ENCODE measurements at places on chromosomes 4 and X. TPM values are rescaled to one million over a fixed set of nuclear protein-coding genes. Genes with fewer than 3 reads are reported as not detected.

Gene TMEM144
- total RNA-seq = not detected

Gene RTL9
- not detected for total RNA-seq

Gene CNGA1
- total RNA-seq = 0.54 TPM

Gene RNF128
- 0.16 TPM for total RNA-seq

Gene CXCL8
- 0.39 TPM for total RNA-seq

GRCh38 chrX:136480383-136480782 is 7.4 kb upstream of the BRS3 start:
- H3K36me3 ChIP-seq = no peaks in the 10 kb centered on the region
- DNase-seq = no peak
- no peak overlapping the region for H3K4me3 ChIP-seq
- no peaks in the 10 kb centered on the region for H3K27me3 ChIP-seq

DNA sequence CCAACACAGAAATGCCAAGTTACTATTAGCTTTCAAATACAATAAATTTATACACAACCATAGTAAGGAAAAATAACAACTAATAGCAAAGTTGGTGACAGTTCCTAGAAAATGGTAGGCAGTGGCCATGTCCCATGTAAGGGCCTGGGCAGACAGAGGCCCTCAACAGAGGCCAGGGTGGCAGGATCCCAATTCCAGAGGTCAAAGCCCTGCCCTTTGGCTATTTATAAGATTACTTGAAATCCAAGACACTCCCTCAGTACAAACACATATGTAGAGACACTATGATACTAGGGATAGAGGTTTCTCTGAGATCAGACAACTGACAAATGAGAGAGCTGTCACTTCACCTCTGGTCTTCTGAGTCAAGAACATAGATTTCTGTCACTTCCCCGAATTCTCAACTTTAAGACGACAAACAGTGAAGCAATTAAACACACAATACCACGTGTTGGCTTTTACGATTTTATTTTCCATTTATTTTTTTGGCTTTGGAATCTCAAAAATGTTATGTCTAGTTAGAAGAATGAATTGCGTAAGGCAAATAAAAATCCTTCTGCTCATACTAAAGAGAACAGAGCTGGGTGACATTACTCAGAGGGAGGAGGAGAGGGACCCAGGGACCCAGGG is 16.3 kb upstream of the MAOB start:
- no peak overlapping the region for H3K27ac ChIP-seq
- H3K4me3 ChIP-seq = no peak overlapping the region
- peaks cover 2% of the 10 kb centered on the region for H3K27me3 ChIP-seq
- H3K36me3 ChIP-seq = no peaks in the 10 kb centered on the region

DNA sequence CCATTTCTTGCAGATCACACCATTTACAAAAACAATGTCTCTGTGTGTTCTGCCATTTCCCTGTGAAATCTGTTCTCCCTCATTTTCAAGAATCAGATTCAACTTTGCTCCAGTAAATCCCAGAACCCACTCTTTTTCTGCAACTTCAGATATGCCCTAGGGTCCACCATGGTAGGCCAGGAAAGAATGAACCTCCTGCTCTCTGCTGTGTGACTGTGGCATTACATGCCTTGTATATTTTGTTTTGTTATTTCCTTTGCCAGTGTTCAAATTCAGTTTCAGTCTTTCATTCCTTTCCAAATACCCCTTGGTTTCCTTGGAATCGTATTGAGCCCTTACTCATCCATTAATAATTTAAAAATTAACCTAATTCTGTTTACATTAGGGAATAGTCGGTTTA is 290.2 kb upstream of the VCX start:
- no peak for DNase-seq
- no peaks in the 10 kb centered on the region for H3K27me3 ChIP-seq
- no peaks in the 10 kb centered on the region for H3K4me1 ChIP-seq

DNA sequence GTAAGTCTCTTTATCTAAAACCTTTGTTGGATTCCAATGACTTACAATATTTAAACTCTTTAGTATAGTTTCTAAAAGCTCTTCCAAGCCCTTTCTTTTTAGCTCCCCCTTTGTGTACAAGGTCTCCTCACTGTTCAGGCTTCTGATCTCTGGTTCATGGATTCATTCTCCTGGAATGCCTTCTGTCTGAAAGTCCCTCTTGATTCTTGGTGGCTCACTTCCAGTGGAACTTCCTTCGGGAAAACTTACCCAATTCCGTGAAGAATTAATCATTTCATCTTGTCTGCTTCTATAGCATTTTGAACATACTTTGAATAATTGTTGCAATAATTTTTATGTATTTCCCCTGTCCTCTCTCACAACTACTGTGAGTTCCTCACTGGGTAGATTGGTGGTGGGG is 3.6 kb downstream of the ARHGAP24 start:
- H3K4me3 ChIP-seq = no peak overlapping the region
- no peaks in the 10 kb centered on the region for H3K4me1 ChIP-seq
- H3K27ac ChIP-seq = no peak overlapping the region
- DNase-seq = no peak
- no peaks in the 10 kb centered on the region for H3K27me3 ChIP-seq
- H3K36me3 ChIP-seq = no peaks in the 10 kb centered on the region

DNA sequence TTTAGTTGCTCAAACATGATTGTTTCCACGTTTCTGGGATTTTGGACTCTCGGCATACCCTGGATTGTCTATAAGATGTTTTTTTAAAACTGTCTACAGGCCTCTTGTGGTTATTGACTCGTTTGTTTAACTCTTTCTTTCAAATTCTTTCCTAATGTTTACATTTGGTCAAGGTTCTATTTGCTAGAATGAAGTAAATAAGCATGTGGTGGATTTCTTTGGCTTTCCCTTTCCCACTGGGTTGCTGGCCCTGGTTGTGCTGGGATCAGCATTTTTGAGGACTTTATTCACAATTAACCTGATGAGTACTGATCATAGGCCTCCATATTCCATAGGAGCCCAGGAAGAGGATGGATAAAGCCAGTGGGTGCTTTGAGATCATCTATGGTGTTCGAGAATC is 11.1 kb upstream of the GPR101 start:
- no peaks in the 10 kb centered on the region for H3K4me1 ChIP-seq
- H3K4me3 ChIP-seq = no peak overlapping the region
- H3K27me3 ChIP-seq = no peaks in the 10 kb centered on the region
- H3K27ac ChIP-seq = no peak overlapping the region
- no peaks in the 10 kb centered on the region for H3K36me3 ChIP-seq

- H3K36me3 ChIP-seq = no peaks in the 10 kb centered on the region
- no peak overlapping the region for H3K4me3 ChIP-seq
- peak; percentile 19 for DNase-seq
- H3K27me3 ChIP-seq = peaks cover 12% of the 10 kb centered on the region
- H3K4me1 ChIP-seq = peaks cover 14% of the 10 kb centered on the region
These were observed 87.7 kb downstream of the SHROOM2 start for GRCh38 chrX:9873952-9874351.

DNA sequence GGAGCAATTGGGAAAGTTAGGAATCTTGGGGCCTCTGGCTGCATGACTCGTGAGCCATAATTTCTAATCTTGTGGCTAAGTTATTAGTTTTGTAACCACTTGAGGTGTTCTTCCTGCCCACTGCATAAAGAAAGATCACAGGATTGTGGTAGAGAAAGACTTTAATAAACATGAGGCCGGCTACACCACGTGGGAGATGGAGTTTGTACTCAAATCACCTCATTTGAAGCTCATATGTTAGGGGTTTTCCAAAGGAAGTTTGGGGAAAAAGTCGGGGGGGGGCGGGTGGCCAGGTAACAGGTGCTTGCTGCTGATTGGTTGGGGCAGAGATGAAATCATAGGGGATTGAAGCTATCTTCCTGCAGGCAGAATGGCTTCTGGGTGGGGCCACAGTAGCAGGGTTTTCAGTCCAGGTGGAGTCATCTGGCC is 287.8 kb downstream of the ZNF674 start:
- no peak for DNase-seq
- H3K36me3 ChIP-seq = no peaks in the 10 kb centered on the region
- H3K27ac ChIP-seq = no peak overlapping the region
- H3K4me1 ChIP-seq = peaks cover 2% of the 10 kb centered on the region
- H3K27me3 ChIP-seq = no peaks in the 10 kb centered on the region
- no peak overlapping the region for H3K4me3 ChIP-seq

DNA sequence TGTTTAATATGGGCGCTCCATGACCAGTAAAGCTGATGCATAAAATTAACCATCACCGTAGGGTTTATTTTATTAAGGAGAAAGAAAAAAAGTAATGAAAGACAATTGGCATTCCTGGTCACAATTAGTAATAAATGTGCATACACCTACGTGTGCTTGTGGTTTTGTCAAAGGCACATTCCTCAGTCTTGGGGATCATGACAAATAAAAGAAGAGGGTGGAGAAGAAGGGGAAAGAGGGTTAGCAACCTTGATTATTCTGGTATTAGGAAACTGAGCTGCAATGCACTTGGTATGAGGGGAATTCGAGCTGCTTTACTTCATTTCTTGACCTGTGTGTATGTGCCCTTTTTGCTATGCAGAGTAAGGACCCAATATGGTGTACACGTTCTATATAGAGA is 1798.3 kb upstream of the PCDH7 start:
- H3K4me3 ChIP-seq = no peak overlapping the region
- no peaks in the 10 kb centered on the region for H3K27me3 ChIP-seq
- no peaks in the 10 kb centered on the region for H3K4me1 ChIP-seq
- DNase-seq = no peak
- H3K36me3 ChIP-seq = no peaks in the 10 kb centered on the region

GRCh38 chrX:49029876-49030275 is 13.3 kb downstream of the TFE3 start:
- no peak for DNase-seq
- H3K4me1 ChIP-seq = no peaks in the 10 kb centered on the region
- H3K36me3 ChIP-seq = no peaks in the 10 kb centered on the region
- H3K27ac ChIP-seq = no peak overlapping the region
- no peak overlapping the region for H3K4me3 ChIP-seq
- H3K27me3 ChIP-seq = no peaks in the 10 kb centered on the region

GRCh38 chrX:16629909-16630308 is 20.0 kb upstream of the S100G start:
- H3K4me1 ChIP-seq = no peaks in the 10 kb centered on the region
- no peaks in the 10 kb centered on the region for H3K27me3 ChIP-seq
- H3K27ac ChIP-seq = no peak overlapping the region

- DNase-seq = no peak
- peaks cover 3% of the 10 kb centered on the region for H3K36me3 ChIP-seq
- peak overlapping the region; percentile 66 for H3K27ac ChIP-seq
- peaks cover 90% of the 10 kb centered on the region for H3K4me1 ChIP-seq
- no peaks in the 10 kb centered on the region for H3K27me3 ChIP-seq
- no peak overlapping the region for H3K4me3 ChIP-seq
These were observed 49.4 kb downstream of the LEF1 start for GRCh38 chr4:108119199-108119800.

GRCh38 chr4:56655209-56655626 is 25.9 kb downstream of the HOPX start:
- H3K4me1 ChIP-seq = peaks cover 13% of the 10 kb centered on the region
- H3K27ac ChIP-seq = peak overlapping the region; percentile 11
- H3K27me3 ChIP-seq = peaks cover 18% of the 10 kb centered on the region

DNA sequence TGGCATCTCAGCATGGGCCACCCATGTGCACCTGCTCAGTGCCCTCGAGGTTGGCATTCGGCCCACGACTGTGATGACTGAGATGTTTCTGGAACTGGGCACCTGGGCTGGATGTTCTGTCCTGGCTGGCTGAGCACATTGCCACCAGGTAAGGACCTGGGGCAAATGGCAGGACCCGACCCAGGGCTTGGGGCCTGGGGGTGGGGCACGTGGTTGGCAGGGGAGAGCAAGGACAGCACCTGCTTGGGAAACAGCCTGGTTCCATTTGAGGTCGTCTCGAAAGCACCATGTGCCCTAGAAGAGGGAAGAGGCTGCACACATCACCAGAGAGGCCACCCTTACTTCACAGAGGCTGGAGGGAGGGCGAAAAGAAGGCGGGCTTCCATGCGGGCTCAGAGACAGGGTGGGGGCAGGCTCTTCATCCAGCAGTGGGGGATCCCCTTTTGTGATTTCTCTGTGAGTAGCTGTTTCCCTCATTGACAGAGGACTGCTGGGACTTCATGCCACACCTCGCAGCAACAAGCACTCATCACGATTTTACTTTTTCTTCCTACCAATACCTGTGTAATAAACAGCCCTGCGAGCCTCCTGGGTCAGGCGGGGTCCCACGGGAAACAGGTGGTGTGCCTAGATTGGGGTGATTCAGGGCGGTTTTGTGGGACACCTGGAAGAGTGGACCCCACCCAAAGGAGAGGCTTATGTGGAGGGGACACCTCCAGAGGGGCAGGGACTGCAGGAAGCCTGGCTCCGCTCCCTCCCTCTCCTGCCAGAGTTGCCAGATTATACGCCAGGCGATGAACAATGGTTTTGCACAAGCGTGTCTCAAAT is 12.0 kb downstream of the TMEM187 start:
- peak overlapping the region; percentile 93 for H3K27ac ChIP-seq
- no peaks in the 10 kb centered on the region for H3K27me3 ChIP-seq
- peaks cover 77% of the 10 kb centered on the region for H3K4me1 ChIP-seq
- H3K4me3 ChIP-seq = no peak overlapping the region

- H3K36me3 ChIP-seq = no peaks in the 10 kb centered on the region
- DNase-seq = no peak
- H3K27ac ChIP-seq = no peak overlapping the region
- H3K4me3 ChIP-seq = no peak overlapping the region
- H3K27me3 ChIP-seq = peaks cover 8% of the 10 kb centered on the region
- H3K4me1 ChIP-seq = peaks cover 6% of the 10 kb centered on the region
These were observed 1.9 kb upstream of the PPP3CA start for GRCh38 chr4:101348995-101349800.

GRCh38 chrX:140521393-140521792 is 16.5 kb upstream of the SOX3 start:
- no peaks in the 10 kb centered on the region for H3K27me3 ChIP-seq
- no peaks in the 10 kb centered on the region for H3K36me3 ChIP-seq
- no peak for DNase-seq
- no peaks in the 10 kb centered on the region for H3K4me1 ChIP-seq
- H3K27ac ChIP-seq = no peak overlapping the region
- no peak overlapping the region for H3K4me3 ChIP-seq

GRCh38 chrX:19761554-19762295 is 125.7 kb downstream of the SH3KBP1 start:
- peak overlapping the region; percentile 29 for H3K27ac ChIP-seq
- peaks cover 28% of the 10 kb centered on the region for H3K4me1 ChIP-seq
- H3K27me3 ChIP-seq = no peaks in the 10 kb centered on the region
- peaks cover 2% of the 10 kb centered on the region for H3K36me3 ChIP-seq

- no peak overlapping the region for H3K4me3 ChIP-seq
- H3K4me1 ChIP-seq = peaks cover 22% of the 10 kb centered on the region
- no peaks in the 10 kb centered on the region for H3K27me3 ChIP-seq
- no peak overlapping the region for H3K27ac ChIP-seq
- no peak for DNase-seq
These were observed 53.7 kb upstream of the TADA2B start for GRCh38 chr4:6989331-6989923.

DNA sequence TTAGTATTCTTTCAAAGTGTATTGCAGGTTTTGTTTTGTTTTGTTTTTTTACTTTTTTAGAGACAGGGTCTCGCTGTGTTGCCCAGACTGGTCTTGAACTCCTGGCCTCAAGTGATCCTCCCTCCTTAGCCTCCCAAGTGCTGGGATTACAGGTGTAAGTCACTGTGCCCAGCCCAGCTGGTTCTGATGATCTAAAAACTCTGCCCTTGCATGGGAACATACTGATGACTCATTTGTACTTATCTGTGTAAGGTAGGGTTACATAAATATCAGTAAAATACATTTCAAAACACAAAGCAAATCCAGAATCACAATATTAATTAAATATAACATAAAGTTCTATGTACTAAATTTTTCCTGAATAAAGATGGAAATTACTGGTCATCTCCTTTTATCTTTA is 7.4 kb upstream of the SLC9B1 start:
- no peak overlapping the region for H3K27ac ChIP-seq
- no peak overlapping the region for H3K4me3 ChIP-seq
- H3K27me3 ChIP-seq = no peaks in the 10 kb centered on the region
- DNase-seq = no peak
- no peaks in the 10 kb centered on the region for H3K36me3 ChIP-seq

All from T-cell (primary cell).